Upper lobe of left lung (tissue), 6 donors: ENCODE measurements at places on chromosomes 5 and 9.

GRCh38 chr9:4012441-4012840 is 287.4 kb downstream of the GLIS3 start:
- no peak for DNase-seq

- no peak for DNase-seq
These were observed 79.8 kb upstream of the SPATA31D4 start for GRCh38 chr9:81848472-81848871.

DNA sequence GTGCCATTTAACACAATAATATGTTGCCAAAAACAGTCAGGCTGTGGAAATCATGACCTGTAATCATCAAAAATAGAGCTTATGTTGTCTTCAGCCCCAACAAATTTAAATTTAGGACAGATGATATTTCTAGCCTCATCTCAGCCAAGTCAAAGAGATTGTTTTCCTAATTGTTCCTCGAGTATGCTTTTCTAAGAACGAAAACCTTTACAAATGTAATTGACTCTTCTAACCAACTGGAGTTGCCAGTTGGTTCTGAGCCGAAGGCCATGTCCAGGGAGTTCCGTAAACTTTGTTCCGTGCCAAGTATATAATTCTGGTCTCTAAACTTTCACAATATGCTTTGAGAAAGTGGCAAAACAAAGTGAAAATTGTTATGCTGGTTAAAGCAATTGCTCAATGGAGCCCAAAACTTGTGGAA is 160.8 kb downstream of the CEMIP2 start:
- no peak for DNase-seq

DNA sequence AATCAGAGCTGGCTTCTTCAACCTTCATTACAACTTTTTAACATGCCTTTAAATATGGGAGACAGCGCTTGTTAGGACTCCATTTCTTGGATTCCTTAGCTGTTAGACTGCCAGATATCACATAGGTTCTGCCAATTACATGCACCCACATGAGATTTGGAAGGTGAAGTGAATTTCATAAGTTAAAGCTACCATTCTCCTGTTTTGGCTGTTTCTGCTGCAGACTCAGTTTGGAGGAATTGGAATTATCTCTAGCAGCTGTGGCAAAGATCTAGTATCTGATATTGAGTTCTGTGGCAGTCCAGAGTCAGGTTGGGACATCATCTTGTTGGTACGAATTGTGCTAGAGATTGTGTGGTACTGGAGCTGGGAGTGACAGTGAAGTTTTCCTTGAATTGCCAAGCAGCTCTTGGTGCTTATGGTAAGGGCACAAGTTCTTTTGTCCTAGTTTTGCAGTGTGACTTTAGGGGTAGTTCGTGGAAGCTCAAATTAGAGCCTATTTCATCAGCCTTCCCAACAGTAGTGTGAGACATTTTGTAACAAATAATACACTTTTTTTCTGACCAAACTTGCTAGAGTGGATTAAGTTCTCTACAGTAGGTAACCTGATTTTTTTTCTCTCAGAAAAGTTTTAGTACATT is 9.1 kb upstream of the PJA2 start:
- no peak for DNase-seq

- DNase-seq = no peak
These were observed 84.9 kb downstream of the SLCO4C1 start for GRCh38 chr5:102211165-102211564.

DNA sequence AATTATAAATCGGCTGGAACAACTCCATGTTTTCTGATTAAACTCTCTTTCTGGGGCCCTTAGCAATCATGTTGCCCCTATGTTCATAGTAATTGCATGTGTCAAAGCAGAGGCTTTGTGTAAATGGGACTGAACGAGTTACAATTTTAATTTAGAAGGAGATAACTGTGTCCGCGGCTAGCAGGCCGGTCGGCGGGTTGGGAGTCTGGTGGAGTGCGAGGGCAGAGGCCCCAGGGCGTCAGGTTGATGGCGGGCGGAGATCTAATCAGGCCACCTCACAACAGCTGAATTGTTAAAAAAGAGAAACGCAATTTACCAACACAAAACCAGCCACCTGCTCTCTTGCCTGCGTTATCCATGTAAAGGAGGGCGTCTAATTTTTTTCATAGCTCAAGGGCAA is 134.9 kb upstream of the LPCAT1 start:
- DNase-seq = peak; percentile 73

DNA sequence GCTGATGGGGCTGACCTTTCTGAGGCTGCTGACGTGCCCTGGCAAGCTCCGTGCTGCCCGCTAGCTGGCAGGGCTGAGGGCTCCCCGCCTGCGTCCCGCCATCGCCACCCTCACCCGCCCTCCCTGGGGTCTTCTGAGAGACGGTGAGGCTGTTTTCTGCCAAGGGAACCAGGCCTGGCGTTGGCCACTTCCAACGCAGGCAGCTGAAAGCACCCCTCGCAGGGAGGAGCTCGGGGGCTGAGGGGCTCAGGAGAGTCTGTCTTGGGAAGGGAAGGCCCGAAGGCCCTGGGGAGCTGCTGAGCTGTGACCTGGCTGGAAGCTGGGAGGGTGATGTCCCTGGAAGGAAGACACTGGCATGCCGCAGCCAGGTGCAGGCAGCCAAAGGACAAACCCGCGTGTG is 9.8 kb upstream of the TMEM250 start:
- DNase-seq = peak; percentile 56

- no peak for DNase-seq
These were observed 261.5 kb downstream of the CEMIP2 start for GRCh38 chr9:71506821-71507220.

DNA sequence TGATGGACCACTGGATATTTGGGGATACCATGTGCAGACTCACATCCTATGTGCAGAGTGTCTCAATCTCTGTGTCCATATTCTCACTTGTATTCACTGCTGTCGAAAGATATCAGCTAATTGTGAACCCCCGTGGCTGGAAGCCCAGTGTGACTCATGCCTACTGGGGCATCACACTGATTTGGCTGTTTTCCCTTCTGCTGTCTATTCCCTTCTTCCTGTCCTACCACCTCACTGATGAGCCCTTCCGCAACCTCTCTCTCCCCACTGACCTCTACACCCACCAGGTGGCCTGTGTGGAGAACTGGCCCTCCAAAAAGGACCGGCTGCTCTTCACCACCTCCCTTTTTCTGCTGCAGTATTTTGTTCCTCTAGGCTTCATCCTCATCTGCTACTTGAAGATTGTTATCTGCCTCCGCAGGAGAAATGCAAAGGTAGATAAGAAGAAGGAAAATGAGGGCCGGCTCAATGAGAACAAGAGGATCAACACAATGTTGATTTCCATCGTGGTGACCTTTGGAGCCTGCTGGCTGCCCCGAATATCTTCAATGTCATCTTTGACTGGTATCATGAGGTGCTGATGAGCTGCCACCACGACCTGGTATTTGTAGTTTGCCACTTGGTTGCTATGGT is 54.5 kb upstream of the HNRNPA0 start:
- DNase-seq = no peak

DNA sequence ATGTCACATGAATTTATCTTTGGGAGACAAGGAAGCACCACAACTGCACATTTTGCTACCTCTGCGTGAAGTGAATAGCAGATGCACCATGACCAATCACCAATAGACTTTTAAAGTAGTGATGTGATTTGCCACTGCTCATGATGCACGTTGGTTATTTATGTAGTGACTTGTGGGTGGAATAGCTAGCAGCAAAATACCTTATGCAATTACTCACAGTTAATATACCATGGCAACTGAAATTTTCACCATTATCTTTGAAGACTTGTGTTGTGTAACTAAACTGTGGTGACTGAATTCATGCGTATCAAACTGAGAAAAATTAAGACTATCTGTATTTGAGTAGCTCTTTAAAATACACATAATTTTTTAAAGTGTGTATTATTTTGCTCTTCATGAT is 46.2 kb upstream of the TUSC1 start:
- DNase-seq = no peak

- DNase-seq = no peak
These were observed 357.7 kb downstream of the SEMA5A start for GRCh38 chr5:9188131-9188530.

DNA sequence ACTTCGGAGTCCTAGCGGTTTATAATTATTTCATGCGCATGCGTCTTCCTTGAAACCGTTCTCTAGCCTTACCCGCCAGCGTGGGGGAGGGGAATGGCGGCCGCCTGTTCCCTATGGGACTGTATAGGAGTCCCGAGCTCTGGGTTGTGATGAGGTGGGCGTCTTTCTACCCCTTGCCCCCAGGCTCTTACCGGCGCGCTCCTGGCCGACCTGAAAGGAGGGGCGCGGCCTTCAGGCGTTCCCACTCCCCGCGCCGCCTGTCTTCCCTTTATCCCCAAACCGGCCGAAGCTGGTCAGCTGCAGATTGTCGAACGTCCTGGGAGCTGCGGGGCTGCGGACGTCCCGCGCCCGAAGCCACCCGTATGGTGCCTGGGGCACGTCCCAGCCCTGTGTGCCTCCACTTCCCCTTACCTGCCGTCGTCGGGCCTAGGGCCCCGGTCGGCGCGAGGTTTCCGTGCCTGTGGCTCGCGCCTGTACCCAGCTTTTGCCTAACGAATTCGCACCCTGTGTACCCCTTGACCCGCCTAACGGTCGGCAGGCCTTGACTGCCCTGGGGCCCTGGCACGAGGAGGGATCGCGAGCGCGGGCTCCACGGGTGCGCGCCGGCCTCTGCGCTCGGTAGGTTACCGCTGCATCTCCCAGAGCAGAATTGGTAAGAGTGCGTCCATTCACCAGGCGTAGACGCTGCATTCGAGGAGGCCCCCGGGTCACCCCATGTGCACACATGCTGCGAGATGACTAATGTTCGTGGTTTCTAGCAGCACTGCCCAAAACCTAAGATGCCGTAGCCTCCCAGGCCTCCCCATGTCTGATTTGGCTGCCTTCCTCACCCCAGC is 653 bp upstream of the HNRNPH1 start:
- peak; percentile 88 for DNase-seq

DNA sequence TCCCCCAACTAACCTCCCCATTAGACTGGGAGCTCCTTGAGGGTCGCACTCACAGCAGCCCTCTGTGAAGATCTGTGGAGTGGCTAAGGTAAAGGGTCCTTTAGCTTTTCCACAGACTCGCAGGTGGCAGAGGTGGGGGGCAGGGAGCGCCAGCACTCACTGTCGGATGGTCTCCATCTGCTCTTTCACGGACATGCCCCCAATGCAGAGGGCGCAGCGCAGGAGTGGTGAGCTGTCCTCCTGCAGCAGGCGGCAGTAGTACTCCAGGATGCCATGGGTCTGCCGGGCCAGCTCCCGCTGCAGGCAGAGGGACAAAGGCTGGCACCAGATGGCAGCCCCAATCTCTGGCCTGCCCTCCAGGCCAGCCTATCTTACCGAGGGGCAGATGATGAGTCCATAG is 2.2 kb downstream of the DDX41 start:
- DNase-seq = no peak

DNA sequence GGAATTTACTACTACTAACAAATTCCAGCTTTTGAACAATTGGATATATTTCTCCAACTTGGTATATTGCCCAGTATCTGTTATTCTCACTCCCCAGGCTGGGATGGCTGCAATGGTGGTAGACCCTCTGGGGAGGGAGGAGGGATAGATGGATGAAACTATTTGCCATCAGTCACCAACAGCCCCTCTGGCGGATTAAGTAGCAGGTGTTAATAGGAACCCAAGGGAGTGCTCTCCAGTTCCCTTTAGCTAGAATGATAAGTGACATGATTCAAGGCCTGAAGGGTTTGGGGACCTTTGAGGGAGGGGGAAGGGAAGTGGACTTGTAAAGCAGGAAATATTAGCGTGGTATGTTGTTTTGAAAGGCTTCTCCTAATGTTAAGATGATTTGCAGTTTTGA is 824.0 kb upstream of the ARRDC3 start:
- no peak for DNase-seq

DNA sequence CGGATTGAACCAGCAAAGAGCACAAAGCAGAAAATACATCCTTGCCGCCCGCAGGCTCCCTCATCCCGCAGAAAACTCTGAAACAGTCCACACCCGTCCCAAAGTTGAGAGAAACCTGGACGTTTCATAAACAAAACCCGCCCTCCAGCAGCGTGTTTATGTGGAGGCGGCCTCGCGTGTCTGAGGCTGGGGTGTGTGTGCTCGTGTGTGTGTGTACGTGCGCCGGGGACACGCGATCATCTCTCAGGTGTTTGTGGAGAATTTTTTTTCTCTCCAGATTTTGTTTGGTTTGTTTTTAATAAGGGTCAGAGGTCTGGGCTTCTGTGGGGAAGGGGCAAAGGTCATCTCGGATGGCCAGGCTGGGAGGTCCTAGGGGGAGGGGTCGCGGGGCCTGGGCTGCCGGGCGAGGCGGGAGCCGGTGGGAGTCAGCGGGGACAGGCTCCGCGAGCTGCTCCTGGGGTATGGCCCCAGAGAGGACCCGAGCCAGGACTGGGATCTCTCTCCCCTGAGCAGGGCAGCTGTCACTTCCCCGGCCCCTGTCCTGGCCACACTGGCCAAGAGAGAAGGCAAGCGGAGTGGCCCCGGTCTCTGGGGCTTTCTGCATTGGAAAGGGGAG is 206.4 kb downstream of the C9orf50 start:
- peak; percentile 82 for DNase-seq

DNA sequence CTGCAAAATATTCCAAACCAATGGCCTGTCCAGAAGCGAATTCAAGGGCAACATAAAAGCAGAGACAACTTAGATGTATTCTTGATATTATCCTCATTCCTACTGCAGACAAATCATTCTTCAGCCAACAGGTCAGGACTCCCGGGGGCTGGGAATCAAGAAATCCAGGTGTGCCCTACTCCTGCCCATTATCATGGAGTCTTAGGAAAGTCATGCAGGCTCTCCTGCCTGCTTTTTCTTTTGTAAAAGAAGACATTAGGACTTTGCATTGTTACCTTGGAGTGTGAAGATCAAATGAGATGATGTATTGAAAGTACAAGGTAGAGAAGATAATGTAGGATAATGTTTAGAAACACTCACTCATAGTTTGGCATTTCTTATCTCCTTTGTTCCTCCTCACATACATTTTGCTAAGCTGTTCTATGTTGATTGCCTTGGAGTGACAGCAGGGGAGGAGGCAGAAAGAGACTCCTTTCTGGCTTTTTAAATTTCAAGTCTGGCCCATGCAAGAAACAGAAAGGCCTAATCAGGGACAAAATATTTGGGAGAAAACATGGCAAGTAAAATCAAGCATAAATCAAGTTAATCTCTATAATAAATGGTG is 113.8 kb downstream of the SV2C start:
- DNase-seq = no peak

DNA sequence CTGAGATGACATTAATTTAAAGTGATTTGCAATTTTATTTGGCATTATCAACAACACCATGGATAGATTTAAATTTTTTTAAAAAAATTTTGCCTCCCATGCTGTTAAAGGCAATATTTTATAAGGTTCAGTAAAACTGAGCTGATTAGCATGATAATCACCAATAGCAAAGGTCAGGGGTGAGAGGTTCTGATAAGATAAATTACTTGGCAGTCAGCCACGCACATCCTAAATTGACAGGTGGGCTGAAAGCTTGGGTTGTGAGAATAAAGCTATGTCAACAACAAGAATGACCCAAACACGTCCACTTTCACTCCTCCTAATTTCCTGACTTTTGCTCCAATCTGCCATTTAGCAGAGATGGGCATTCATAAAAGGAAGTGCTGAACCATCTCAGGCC is 127.1 kb downstream of the LHFPL2 start:
- DNase-seq = no peak
